ENCODE measurements at places on chromosomes 5 and 9.

DNA sequence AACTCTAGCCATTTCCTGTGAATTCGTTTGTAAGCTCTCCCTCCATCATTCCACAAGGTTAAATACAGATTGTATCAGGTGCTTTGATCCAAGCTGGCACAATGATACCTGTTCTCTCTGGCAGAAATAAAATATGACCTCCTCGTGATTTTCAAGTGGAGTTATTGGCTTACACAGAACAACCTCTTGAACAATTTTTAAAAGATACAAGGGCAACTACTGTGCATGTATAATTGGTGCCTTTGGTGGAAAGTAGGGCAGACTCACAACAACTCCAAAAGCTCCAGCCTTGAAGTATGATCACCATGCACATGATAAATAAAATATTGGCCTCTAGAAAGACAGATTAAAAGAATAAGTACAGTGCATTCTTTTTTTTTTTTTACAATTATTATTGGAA is 106.0 kb downstream of the SEMA6A start:
- DNase-seq = no peak

DNA sequence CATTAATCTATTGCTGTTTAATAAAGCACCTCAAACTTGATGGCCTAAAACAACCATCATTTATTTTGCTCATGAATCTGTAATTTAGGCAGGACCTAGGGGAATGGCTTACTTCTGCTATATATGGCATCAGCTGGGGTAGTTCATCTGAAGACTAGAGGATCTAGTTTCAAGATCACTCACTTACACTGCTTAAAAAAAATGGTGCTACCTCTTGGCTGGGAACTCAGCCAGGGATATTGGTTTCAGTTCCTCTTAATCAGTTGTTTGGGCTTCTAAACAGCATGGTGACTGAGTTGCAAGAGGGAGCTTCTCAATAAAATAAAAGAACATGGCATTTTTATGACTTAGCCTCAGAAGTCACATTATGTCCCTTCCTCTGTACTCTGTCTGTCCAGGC is 142.0 kb downstream of the FAM114A2 start:
- DNase-seq = no peak

DNA sequence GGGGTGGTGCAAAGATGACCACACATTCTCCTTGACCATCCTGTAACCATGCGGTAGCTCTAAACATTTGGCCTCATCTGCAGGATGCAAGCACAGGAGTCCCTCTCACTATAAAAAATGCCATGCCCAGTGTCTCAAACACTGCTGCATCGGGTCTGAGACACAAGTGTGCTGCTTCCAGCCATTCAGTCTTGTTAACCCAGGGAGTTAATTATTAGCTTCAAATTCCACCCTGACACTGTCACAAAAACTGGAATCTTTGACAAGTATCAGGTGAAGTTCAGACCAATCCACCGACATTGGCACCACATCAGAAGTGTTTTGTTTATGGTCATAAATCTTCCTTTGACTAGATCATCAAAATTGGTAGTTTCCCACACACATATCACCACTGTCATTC is 119.1 kb upstream of the RASEF start:
- DNase-seq = no peak

DNA sequence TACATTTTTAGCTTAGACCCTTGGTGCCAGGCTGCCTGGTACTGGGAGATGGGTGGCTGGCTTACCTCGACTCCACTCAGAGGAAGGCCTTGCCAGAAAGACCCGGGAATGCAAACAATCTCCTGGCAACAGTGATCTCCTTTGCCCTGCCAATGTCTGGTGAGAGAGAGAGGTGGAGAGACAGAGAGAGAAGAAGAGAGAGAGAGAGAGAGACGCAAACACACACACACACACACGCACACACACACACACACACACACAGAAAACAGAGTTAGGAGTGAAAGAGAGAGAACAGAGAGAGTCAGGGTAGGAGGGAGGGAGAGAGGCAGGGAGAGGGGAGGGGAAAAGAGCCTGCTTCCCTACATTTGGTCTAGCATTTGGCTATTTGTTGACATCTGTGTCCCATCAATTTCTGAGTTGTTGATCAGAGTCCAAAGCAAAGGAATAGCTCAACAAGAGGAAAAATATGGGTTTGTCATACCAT is 181.6 kb upstream of the MAP1B start:
- no peak for DNase-seq

GRCh38 chr5:140542972-140543371 is 4.5 kb upstream of the EIF4EBP3 start:
- DNase-seq = no peak

DNA sequence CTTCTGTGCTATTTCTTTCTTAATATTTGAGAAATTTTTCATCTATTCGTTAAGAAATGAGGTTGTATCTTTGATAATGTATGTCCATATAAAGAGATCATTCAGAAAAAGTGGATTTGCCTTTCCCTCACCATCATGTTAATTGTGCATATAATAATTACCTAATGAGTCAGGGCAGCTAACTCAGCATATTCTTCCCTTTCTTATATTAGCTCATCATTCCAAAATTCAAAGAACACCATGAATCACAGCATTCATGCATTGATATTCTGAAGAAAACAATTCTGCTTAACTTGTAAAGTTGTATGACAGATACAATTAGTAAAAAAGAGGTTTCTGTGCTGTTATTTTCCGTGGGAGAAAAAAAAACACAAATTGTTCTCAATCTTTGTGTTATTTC is 630.6 kb downstream of the TLE1 start:
- DNase-seq = no peak

GRCh38 chr9:97372580-97372979 is 39.3 kb upstream of the TDRD7 start:
- DNase-seq = no peak

GRCh38 chr5:38509185-38509584 is 47.3 kb downstream of the LIFR start:
- no peak for DNase-seq

DNA sequence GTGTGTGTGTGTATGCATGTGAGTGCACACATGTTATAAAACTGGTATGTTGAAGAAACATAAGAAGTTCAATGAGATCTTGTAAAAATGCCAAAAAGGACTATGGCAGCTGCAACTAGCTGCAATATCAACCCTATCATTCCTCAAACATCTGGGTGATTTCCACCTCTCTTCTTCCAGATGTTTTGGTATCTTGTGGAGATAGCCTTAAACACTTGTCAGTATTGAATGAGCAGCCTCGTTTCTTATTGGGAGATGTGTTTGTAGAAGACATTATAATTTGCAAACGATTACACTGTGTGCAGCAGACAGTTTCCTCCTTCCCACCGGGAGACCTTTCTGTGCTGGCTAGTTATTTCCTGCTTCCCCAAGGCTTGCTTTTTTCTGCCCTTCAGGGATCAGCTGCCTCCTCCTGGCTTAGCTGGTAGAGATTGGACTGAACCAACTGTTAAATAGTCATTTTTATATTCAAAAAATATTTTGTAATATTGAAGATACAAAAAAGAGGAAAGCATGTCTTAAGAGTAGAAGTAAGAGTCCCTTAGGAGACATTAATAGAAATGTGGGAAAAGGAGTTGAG is 168.4 kb upstream of the MPDZ start:
- DNase-seq = no peak

GRCh38 chr5:75935572-75935971 is 147.6 kb upstream of the SV2C start:
- DNase-seq = no peak

- peak; percentile 25 for DNase-seq
Observed at GRCh38 chr5:128274441-128274840, 190.9 kb downstream of the SLC12A2 start.

DNA sequence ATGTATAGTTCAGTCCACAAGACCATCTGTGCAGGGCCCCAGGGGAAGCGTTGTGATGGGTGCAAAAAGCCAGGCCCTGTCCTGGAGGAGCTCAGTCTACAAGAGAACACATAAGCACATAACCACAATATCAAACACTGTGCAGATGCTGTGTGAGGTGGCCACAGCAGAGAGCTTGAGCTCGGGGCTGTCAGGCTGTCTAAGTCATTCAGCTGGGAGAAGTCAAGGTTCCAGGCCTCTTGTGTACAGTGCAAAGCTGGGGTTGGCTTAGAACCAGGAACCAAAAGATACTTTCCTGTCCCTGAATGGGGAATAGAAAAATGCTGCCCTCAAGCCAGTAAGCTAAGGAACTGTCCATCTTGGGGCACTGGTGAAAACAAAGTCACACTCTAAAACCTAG is 75.0 kb downstream of the PRDM6 start:
- DNase-seq = no peak

DNA sequence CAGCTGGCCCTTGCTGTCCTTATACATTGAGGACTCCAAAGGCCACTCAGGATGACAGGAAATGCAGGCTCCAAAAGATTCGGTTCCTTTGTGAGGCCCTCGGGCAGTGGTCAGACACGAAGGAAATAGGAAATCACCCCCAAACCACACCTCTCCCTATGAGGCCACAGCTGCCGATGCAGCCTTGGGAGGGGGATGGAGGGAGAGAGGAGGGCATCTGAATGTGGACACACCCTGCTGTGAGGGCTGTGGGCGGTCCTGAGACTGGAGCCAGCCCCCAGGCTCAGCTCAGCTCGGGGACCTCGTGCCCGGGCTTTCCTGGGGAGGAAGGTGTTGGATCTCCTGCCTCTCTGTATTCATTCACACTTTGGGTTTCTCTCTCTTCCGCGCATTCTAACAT is 2.7 kb upstream of the CLPTM1L start:
- DNase-seq = no peak

DNA sequence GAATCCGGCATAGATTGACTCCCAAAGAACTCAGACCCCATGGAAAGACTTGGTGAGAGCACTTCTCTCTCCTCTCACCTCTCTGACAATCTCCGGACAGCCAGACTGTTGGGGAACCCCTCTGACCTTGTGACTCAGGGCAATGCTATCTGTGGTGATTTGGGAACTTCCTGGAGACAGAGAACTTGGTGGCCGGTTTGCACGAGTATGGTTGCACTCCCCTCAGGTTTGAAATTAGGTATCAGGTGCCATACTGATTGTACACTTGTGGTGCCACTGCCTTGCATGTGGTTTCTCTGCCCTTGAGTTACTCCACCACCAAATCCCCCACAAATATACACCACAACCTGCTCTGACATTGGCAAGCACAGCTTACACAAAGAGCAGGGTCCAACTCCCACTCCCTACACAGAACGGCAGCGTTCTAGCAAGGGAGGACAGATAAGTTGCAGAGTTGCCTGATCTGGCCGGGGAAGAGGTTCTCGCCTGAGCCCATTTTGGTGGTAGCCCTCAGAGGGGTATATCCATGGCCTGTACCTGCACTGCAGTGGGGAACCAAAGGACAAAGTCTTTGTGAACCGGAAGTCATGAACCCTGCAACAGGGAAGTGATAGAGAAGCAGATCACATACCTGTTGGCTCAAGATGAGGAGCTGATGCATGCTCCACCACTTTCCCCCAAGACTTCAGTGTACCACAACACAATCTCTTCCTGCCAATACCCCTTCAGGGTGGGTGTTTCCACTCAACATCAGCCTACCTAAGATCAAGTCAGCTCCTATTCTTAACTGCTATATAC is 255.1 kb downstream of the MCTP1 start:
- DNase-seq = no peak

DNA sequence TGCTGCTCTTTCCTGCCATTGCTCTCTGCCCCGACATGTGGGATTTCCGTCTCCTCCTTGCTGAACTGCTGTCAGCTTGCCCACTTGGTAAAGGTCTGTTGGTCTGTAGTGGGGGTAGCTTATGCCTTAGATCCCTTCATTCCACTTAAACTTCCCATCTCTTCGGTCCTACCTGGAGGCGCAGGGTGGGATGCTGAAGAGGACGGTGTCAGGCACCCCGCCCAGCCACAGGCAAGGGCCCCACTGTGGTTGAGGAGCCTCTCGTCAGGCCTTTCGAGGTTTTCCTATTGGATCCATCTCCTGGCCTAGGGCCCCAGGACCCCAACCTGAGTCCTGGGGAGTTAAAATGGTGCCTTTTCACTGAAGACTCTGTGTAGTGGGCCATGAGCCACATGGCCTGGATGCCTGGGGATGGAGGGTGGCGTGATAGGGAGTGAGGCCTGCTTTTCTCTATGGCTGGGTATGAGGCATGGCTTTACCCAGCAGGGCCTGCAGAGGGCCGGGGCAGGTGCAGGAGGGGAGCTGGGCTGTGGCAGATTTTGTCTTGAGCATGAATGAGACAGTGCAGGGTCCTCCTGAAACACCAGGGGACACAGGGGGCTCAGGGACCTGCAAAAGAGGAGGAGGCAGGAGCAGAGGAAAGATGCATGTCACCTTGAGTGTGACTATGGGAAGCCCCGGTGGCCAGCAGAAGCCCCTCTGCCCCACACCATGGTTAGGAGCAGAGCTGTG is 25.8 kb upstream of the RNF130 start:
- DNase-seq = no peak

DNA sequence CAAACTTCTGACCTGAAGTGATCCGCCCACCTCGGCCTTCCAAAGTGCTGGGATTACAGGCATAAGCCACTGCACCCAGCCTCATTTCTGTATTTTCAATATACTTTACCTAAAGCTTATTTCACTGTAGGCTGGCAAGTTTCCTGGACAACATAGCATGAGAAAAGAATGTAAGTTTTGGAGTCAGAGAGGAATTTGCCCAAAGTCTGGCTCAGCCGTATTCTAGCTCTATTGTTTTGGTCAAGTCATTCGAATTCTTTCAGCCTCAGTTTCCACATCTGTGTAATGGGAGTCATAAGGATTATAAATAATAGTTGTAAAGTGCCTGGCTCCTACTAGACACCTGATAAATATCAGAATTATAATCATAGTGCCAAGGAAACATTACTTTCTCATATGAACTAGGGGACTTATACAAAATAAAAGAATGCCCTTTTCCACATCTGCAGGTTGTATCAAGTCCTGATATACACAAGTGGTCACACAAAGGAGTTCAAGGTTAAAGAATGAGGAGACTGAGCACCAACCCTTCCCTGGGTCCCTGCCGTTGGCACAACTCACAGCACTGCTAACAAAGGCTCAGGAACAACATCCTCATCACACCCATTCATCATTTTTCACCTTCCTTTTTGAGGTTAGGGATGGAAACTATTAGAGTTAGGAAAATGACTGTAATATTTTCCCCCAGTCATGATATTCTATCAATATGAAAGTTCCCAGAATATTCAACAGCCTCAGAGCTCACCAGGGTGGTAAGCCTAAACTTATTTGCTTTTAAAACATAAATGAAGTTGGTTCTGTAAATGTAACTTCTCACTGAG is 34.6 kb upstream of the RAI14 start:
- DNase-seq = no peak

- no peak for DNase-seq
Observed at GRCh38 chr5:52139888-52140615, 647.7 kb upstream of the ITGA1 start.

- no peak for DNase-seq
Observed at GRCh38 chr5:157282150-157282549, 16.2 kb downstream of the CYFIP2 start.

- no peak for DNase-seq
Observed at GRCh38 chr5:5158472-5158895, 18.4 kb downstream of the ADAMTS16 start.

DNA sequence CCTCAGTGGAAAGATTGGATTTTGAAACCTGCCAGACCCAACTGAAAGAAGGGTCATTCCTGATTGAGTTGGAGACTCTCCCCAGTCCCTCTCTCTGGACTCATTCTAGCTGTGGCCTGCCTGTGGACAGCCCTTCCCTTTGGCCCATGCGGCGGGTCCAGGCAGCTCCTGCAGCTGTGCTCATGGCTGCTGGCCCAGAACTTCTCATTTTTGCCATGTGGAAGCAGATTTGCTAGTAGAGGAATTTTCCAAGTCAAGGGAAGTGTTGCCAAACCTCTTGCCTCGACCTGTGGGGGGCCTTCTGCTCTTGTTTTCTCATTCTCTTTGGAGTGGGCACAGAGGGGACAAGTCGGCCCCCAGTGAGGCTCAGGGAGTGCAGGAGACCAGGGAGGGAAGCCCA is 89.2 kb downstream of the ANKRD33B start:
- DNase-seq = no peak
